ENCODE measurements at places on chromosomes 12 and 14.

- DNase-seq: no peak
These were observed 468.2 kb upstream of the CCDC196 start for GRCh38 chr14:66017927-66018326.

DNA sequence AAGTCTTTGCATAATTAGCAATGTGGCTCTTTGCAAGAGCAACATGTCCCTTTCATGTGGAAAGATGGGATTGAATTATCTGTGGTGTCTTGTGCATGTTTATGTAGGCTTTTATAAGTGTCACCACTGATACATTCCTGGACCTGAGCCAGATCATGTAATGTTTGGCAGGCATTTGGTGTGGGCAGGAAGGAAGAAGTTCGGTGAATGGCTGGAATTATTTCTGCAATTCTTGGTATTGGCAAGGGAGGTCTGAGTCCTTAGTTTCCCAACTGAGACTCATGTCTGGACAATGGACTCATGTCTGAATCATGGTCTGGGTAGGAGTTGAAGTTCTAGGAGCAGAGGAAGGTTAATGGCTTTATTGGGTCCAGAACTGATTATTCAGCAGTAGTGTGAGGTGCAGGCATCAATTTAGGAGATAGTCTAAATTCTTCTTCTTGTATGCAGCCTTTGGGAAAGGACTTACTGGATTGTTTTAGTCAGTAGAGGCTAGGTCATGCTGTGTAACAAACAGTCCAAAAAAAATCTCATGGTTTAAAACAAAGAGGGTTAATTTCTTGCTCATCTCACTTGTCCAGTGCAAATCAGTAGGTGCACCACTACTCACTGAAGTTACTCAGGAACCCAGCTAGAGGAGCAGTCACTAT, 186.5 kb upstream of the LHX5 start:
- no peak for DNase-seq

GRCh38 chr12:29797565-29798355, 14.0 kb upstream of the TMTC1 start:
- no peak for DNase-seq

DNA sequence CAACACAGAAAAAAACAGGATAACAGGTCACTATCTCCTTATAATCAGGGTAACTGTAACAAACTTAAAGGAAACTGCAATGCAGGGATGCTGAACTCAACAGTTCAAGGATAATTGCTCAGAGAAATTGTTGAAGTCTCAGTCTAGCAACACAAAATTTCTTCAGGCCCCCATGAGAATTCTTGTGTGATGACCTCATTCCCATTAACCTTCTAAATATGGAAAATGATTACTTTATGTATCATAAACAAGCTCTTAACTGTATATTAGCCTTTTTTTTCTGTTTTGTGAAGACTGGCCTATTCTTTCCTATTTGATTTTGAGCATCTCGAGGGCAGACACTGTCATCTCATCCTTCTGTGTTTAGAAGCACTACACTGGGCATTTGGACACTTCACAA, 47.1 kb downstream of the IGF1 start:
- no peak for DNase-seq

- DNase-seq: peak; percentile 28
These were observed 381.5 kb upstream of the STXBP6 start for GRCh38 chr14:25431211-25432076.
